ENCODE measurements at places on chromosomes 6 and 20.

GRCh38 chr20:48040491-48040890, 255.2 kb upstream of the SULF2 start:
- no peak for DNase-seq

- no peak for DNase-seq
These were observed 95.9 kb upstream of the KCNQ5 start for GRCh38 chr6:72525821-72526510.

DNA sequence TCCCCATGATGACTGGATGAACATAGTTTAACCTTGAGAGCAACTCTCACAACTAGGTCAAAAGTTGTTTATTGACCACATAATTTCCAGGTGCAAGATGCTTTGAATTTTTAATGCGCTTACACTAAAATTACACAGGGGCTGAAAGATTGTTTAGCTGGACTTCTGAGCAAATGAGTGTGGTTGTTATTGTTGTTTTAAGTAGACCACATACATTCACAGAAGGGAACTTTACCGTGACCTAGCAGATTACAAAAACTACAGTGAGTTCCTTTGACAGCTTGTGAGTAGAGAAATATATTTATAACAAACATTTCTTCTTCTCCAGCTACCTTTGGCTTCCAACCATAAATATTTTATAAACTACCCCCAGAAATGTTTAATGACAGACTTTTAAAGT, 178.9 kb downstream of the UST start:
- DNase-seq, result no peak

DNA sequence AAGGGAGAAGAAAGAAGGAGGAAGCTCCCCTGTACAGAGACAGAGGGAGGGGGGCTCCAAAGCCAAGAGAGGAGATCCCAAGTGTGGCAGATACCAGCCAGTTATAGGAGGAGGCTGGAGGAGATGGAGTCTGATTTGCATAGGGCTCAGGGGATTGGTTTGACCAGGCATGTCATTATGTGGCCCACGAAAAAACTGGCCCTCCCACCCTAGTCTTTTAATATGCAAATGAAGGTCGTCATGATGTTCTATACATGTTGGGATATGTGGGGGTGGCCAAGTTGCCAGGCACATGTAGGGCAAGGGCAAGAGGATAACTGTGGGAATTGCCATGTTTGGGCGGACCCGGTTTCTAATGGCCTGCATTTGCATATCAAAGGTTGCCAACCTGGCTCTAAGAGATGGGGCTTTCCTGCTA, 17.6 kb upstream of the ZFP64 start:
- no peak for DNase-seq

GRCh38 chr6:90701146-90701781, 114.4 kb upstream of the MAP3K7 start:
- DNase-seq, result no peak

Data from NCI-H2171 (cell line).